ENCODE measurements at places on chromosomes 3 and 15.

GRCh38 chr3:14517601-14518431 is 22.3 kb downstream of the GRIP2 start:
- H3K27ac ChIP-seq, result no peak overlapping the region
- no peak for DNase-seq
- H3K4me3 ChIP-seq, result no peak overlapping the region
- H3K4me1 ChIP-seq, result peaks cover 2% of the 10 kb centered on the region

GRCh38 chr15:61639491-61639890 is 410.4 kb upstream of the RORA start:
- H3K4me3 ChIP-seq, result no peak overlapping the region
- H3K4me1 ChIP-seq, result no peaks in the 10 kb centered on the region
- H3K36me3 ChIP-seq, result no peaks in the 10 kb centered on the region
- no peak overlapping the region for H3K27ac ChIP-seq

DNA sequence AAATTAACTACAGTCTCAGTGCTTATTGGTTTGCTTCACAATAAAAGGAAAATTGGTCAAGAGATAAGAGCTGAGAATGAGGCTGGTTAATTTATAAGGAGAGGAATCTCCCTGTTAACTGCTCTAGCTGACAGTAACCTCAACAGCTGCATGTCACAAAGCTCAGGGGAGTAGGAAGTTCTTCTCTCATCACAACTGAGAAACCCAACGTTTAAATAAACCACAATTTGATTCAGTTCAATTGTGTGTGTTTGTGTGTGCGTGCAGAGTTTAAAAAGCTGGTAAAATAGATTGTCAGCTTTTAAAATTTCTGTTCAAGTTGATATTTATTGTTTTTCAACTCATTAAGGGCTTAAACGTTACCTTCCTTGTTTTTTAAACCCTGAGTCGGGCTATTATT is 3.5 kb upstream of the TGFBR2 start:
- H3K36me3 ChIP-seq, result no peaks in the 10 kb centered on the region
- H3K27me3 ChIP-seq, result no peaks in the 10 kb centered on the region
- DNase-seq, result no peak
- H3K27ac ChIP-seq, result peak overlapping the region; percentile 99
- peaks cover 31% of the 10 kb centered on the region for H3K4me1 ChIP-seq
- no peak overlapping the region for H3K4me3 ChIP-seq

DNA sequence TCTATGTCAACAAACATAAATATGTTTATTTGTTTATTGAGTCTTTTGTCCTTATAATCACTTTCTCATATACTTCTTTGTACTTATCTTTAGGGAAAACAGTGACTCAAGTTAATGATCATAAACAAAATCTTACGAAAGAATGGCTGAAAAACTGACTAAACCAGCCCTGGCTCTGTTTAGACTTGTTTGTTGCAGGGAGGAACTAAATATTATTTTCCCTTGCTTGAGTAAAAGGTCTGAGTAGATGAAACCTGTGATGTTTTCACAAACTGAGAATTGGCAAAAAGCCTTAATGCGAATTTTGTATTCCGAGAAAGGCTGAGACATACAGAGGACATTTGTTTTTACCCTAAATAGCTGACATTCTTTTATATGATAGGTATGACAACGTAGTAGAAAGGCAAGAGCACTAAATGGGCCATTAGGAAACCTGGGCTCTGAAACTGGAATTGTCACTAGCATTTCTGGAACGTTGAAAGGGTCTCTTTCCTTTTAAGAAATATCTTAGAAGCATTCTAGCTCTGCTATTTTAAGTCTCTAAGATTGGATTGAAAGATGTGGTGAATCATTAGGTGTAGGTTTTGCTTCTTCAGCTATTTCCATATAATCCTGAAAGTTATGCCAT is 18.2 kb upstream of the CLDN16 start:
- DNase-seq, result no peak
- H3K4me3 ChIP-seq, result no peak overlapping the region
- no peaks in the 10 kb centered on the region for H3K27me3 ChIP-seq
- peaks cover 2% of the 10 kb centered on the region for H3K4me1 ChIP-seq
- no peaks in the 10 kb centered on the region for H3K36me3 ChIP-seq

DNA sequence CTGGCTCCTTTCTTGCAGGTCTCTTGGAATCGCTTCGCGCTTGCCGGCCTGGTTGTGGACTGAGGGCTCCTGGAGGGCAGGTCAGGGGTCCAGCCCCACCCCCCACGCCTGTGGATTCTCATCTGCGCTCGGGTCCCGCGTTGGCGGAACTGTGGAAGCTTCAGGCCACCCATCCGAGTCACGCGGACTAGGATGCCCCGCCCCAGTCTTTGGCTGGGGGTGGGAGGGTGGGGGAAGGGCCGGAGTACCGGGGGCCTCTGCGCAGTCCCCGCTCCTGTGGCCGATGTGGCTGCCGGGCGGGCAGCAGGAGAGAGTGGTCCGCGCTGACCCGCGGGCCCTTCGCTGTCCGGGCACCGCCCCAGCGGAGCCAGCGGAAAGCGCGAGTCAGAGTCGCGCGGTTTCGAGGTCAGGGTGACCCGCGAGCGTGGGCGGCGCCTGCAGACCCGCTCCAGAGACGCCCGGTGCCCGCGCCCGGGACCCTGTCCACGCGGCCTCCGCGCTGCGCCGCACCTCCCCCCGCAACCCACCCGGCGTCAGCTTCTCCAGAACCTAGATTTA is 114.2 kb downstream of the KLF13 start:
- peaks cover 40% of the 10 kb centered on the region for H3K4me1 ChIP-seq
- H3K27ac ChIP-seq, result no peak overlapping the region
- no peaks in the 10 kb centered on the region for H3K27me3 ChIP-seq
- H3K36me3 ChIP-seq, result no peaks in the 10 kb centered on the region

GRCh38 chr3:195548987-195549386 is 5.9 kb upstream of the PPP1R2 start:
- peak overlapping the region; percentile 98 for H3K27ac ChIP-seq
- no peaks in the 10 kb centered on the region for H3K36me3 ChIP-seq
- peak overlapping the region; percentile 79 for H3K4me3 ChIP-seq
- no peaks in the 10 kb centered on the region for H3K27me3 ChIP-seq
- DNase-seq, result no peak

GRCh38 chr15:45573961-45574629 is 13.1 kb upstream of the BLOC1S6 start:
- H3K4me1 ChIP-seq, result no peaks in the 10 kb centered on the region
- no peak overlapping the region for H3K27ac ChIP-seq
- peaks cover 48% of the 10 kb centered on the region for H3K27me3 ChIP-seq
- no peak overlapping the region for H3K4me3 ChIP-seq
- no peak for DNase-seq

- peaks cover 22% of the 10 kb centered on the region for H3K27me3 ChIP-seq
- no peaks in the 10 kb centered on the region for H3K36me3 ChIP-seq
- no peak for DNase-seq
- H3K4me3 ChIP-seq, result no peak overlapping the region
- H3K4me1 ChIP-seq, result no peaks in the 10 kb centered on the region
Observed at GRCh38 chr15:71301958-71302621, 186.8 kb downstream of the THSD4 start.

DNA sequence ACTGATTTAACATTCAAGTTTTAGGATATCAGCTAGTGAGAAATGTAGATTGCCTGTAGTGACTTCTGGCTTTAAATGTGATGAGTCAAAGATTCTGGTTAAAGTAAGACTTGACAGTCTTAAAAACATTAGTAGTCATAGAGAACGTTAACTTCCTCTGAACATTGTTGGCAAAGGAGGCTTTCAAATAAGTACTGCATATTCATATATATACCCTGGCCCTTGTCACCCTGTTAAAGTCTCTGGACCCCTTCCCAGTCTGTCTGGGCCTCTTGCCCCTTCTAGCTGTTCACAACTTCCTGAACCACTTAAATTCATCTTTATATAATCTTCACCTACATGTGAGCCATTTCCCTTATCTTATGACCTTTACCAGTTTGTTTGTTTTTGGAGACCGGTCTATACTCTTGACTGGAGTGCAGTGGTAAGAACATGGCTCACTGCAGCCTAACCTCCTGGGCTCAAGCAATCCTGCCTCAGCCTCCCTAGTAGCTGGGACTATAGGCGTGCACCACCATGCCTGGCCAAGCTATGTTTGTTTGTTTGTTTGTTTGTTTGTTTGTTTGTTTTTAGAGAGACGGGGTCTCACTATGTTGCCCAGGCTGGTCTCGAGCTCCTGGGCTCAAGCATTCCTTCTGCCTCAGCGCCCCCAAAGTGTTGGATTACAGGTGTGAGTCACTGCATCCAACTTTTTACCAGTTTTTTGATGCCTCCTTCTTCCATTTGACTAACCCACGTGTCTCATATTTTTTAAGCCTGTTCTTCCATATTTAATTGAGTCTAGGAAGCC is 64.4 kb upstream of the CRTC3 start:
- H3K4me1 ChIP-seq, result peaks cover 19% of the 10 kb centered on the region
- H3K27me3 ChIP-seq, result no peaks in the 10 kb centered on the region
- H3K36me3 ChIP-seq, result peaks cover 13% of the 10 kb centered on the region

GRCh38 chr15:73317651-73318462 is 50.9 kb downstream of the HCN4 start:
- peaks cover 7% of the 10 kb centered on the region for H3K36me3 ChIP-seq
- H3K27me3 ChIP-seq, result peaks cover 36% of the 10 kb centered on the region
- no peak overlapping the region for H3K27ac ChIP-seq
- no peak for DNase-seq
- H3K4me3 ChIP-seq, result no peak overlapping the region

GRCh38 chr15:82680200-82681102 is 29.2 kb downstream of the AP3B2 start:
- peak; percentile 69 for DNase-seq
- H3K27me3 ChIP-seq, result peaks cover 10% of the 10 kb centered on the region
- H3K27ac ChIP-seq, result peak overlapping the region; percentile 92
- peak overlapping the region; percentile 92 for H3K4me3 ChIP-seq
- H3K4me1 ChIP-seq, result peaks cover 7% of the 10 kb centered on the region

- peaks cover 28% of the 10 kb centered on the region for H3K4me1 ChIP-seq
- H3K27me3 ChIP-seq, result no peaks in the 10 kb centered on the region
- no peaks in the 10 kb centered on the region for H3K36me3 ChIP-seq
- H3K27ac ChIP-seq, result no peak overlapping the region
Observed at GRCh38 chr3:48023377-48023776, 7.2 kb upstream of the MAP4 start.

- no peak for DNase-seq
- no peak overlapping the region for H3K4me3 ChIP-seq
- H3K4me1 ChIP-seq, result peaks cover 15% of the 10 kb centered on the region
Observed at GRCh38 chr15:93048759-93049161, 40.3 kb downstream of the RGMA start.

GRCh38 chr3:141401573-141402475 is 33.5 kb downstream of the ZBTB38 start:
- peaks cover 14% of the 10 kb centered on the region for H3K36me3 ChIP-seq
- H3K27me3 ChIP-seq, result no peaks in the 10 kb centered on the region
- peak overlapping the region; percentile 91 for H3K27ac ChIP-seq

DNA sequence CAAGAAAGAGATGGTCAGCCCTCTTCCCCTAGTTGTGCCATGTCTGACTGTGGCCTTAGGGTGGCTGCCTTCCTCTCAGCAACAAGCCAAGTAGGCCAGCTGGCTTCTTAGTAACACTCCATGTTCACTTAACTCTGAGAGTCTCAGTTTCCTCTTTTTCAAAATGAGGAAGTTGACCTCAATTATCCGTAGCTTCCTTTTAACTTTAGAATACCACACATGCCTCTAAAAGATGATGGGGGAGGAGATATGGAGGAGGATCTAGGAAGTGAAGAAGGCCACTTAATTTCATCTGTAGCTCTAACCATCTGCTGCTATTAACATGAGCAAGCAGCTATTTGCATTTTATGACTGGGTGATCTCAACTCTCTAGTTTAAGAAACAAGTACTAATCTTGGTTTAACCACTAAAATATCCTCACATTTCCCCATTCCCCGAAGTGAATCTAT is 32.9 kb downstream of the CD200R1L start:
- H3K4me1 ChIP-seq, result peaks cover 18% of the 10 kb centered on the region
- no peaks in the 10 kb centered on the region for H3K36me3 ChIP-seq
- H3K4me3 ChIP-seq, result peak overlapping the region; percentile 64
- DNase-seq, result no peak
- no peak overlapping the region for H3K27ac ChIP-seq

GRCh38 chr15:52111517-52112202 is 915 bp downstream of the BCL2L10 start:
- no peak overlapping the region for H3K27ac ChIP-seq
- H3K4me3 ChIP-seq, result peak overlapping the region; percentile 77

- H3K27ac ChIP-seq, result no peak overlapping the region
- H3K4me1 ChIP-seq, result no peaks in the 10 kb centered on the region
- H3K27me3 ChIP-seq, result no peaks in the 10 kb centered on the region
- no peaks in the 10 kb centered on the region for H3K36me3 ChIP-seq
Observed at GRCh38 chr3:151976211-151977050, 103.0 kb downstream of the SUCNR1 start.

- no peak overlapping the region for H3K4me3 ChIP-seq
- H3K27ac ChIP-seq, result no peak overlapping the region
- peaks cover 41% of the 10 kb centered on the region for H3K27me3 ChIP-seq
- peaks cover 30% of the 10 kb centered on the region for H3K4me1 ChIP-seq
- DNase-seq, result no peak
Observed at GRCh38 chr3:13199899-13200451, 126.7 kb upstream of the IQSEC1 start.

- H3K36me3 ChIP-seq, result no peaks in the 10 kb centered on the region
- no peak overlapping the region for H3K27ac ChIP-seq
- H3K4me3 ChIP-seq, result no peak overlapping the region
- no peak for DNase-seq
- H3K4me1 ChIP-seq, result peaks cover 9% of the 10 kb centered on the region
- no peaks in the 10 kb centered on the region for H3K27me3 ChIP-seq
Observed at GRCh38 chr3:177338697-177339219, 141.5 kb upstream of the TBL1XR1 start.
